Activated CD4-positive, alpha-beta T cell treated with anti-CD3 and anti-CD28 coated beads, Interleukin-2, amount 10 ng/mL, durations not matched to agents 7 days and 5 days (primary cell): ENCODE measurements at places on chromosomes 6 and 20. TPM values are rescaled to one million over a fixed set of nuclear protein-coding genes. Genes with fewer than 3 reads are reported as not detected.
A peak's percentile ranks its signal among the peaks of the same experiment; 100 is the strongest.

AHI1 gene
- total RNA-seq, result 10.8 TPM

FILIP1 gene
- total RNA-seq, result 0.04 TPM

OPRL1 gene
- 1.6 TPM for total RNA-seq

RIMS1 gene
- total RNA-seq, result not detected

BCKDHB gene
- total RNA-seq, result 18.8 TPM

SLC2A4RG gene
- total RNA-seq, result 129 TPM

DNA sequence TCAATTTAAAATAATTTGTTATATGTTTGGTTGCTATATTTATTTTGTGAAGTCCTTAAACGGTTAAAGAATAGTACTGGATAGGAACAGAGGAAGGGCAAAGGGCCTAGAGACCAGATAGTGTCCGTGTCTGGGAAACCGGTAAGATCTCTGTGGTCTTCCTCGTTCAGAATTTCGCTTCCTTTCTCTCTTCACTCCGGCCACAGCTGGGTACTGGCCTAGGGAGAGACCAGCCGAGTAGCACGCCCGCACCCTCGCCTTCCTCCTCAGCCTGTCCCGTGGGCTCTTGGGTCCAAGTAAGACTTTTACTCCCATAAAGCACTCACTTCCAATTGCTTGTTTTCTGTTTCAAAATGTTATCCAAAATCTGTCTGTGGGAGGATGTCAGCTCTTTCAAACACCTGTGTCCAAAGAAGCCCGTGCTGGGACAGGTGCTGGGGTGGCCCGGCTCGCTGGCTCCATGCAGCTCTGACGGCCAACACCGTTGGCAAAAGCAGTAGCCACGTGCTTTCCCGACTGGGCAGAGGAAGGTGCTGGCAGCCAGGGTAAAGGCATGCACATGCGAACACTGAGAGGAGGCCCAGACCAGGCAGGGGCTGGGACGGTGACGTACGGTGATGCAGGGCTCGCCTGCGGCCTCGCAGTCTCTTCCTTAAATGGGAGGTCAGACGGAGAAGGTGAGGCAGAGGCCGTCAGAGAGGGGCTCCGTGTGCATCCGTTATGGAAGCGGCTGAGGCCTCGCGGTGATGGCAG is 112.2 kb downstream of the IRF4 start:
- H3K4me1 ChIP-seq, result peaks cover 87% of the 10 kb centered on the region
- H3K36me3 ChIP-seq, result peaks cover 33% of the 10 kb centered on the region
- no peak overlapping the region for H3K4me3 ChIP-seq
- H3K27me3 ChIP-seq, result no peaks in the 10 kb centered on the region
- peak overlapping the region; percentile 28 for H3K27ac ChIP-seq

DNA sequence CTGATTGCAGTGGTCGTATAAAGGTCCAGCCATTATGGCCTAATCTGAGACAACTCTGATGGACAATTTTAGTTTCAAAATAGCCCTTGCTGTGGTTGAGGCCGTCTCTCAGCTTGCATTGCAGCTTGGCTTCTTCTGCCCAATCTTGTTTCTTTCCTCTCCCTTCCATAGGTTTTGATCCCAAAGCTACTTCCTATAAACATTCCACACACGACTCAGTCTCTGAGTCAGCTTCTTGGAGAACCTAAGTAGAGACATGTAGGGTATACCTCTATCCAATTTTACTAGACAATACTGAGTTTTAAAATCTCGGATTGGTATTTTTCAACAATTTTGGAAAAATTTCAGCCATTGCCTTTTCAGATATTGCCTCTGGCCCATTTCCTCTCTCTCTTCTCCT is 13.4 kb downstream of the IYD start:
- H3K36me3 ChIP-seq, result no peaks in the 10 kb centered on the region
- H3K27me3 ChIP-seq, result peaks cover 40% of the 10 kb centered on the region
- H3K27ac ChIP-seq, result no peak overlapping the region
- no peak overlapping the region for H3K4me3 ChIP-seq

GRCh38 chr6:168190646-168191443 is 111.8 kb upstream of the FRMD1 start:
- H3K4me3 ChIP-seq, result no peak overlapping the region
- no peaks in the 10 kb centered on the region for H3K4me1 ChIP-seq
- no peaks in the 10 kb centered on the region for H3K36me3 ChIP-seq
- H3K27me3 ChIP-seq, result no peaks in the 10 kb centered on the region
- no peak for DNase-seq

DNA sequence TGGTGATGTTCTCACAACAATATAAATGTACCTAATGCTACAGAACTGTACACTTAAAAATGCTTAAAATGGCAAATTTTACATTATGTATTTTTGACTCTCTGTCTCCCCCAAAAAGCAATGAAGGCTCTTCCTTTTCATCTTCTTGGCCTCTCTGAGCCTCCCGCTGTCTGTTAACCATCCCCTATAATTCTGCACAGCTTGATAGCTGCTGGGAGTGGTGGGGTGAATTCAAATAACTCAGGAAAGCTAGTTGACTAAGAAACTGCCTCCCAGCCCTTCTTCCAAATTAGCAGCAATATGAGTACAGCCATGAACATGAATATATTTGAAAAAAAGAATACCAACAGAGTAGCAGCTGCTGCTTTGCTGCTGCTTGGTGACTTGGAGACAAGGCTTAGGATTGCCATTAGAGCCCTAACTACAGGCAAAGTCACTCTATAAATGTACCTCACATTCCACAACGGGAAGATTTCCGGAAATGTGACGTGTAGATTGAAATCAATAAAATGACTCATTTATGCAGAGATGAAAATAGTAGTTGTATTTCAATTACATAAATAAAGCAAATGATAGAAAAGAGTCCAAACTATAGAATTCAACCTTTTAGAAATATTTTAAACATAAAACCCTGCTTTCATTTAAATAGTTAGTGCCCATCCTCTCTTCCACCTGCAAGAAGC is 200.1 kb upstream of the HEY2 start:
- no peaks in the 10 kb centered on the region for H3K36me3 ChIP-seq
- no peak overlapping the region for H3K27ac ChIP-seq
- no peak for DNase-seq
- peaks cover 2% of the 10 kb centered on the region for H3K27me3 ChIP-seq

DNA sequence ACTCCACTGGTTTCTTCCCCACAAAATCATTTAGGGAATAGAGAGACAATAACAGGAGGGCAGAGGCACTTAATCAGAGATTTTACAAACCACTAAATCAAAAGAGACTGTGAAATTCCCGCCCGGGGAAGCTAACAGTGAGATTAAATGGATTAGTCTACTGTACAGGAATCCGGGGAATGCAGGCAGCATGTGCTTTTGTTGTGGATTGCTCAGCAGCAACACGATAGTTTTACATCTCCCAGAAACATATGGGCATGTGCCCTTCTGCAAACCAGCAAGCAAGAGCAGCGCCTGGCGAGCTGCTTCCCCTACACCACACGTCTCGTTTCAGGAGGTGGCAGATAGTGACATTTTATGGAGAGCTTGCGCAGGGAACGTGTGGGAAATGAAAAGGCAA is 382.3 kb downstream of the CD83 start:
- H3K27ac ChIP-seq, result no peak overlapping the region
- peaks cover 4% of the 10 kb centered on the region for H3K27me3 ChIP-seq
- no peaks in the 10 kb centered on the region for H3K4me1 ChIP-seq

- H3K36me3 ChIP-seq, result no peaks in the 10 kb centered on the region
- no peak for DNase-seq
- no peak overlapping the region for H3K4me3 ChIP-seq
- H3K27me3 ChIP-seq, result no peaks in the 10 kb centered on the region
These were observed 67.1 kb upstream of the MYLIP start for GRCh38 chr6:16061818-16062217.

DNA sequence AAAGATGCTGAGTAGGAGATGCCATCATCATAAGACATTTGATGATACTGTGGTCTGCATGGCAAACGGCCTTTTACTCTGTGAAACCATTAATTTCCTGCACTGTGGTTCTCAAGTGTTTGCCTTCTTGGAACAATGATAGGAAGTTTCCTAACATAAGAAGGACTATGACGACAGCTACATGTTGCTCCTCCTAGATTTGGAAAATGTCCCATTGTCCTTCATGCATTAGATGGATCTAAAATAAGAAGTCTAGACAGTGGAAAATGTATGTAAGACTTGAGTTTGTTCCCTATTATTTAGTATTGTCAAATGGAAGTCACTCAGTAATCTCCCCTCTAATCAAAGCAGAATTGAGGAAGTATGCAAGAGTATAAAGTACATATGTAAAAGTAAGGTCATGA is 98.5 kb upstream of the TMEM170B start:
- H3K4me1 ChIP-seq, result peaks cover 7% of the 10 kb centered on the region
- no peak overlapping the region for H3K4me3 ChIP-seq
- H3K27ac ChIP-seq, result no peak overlapping the region
- no peak for DNase-seq
- no peaks in the 10 kb centered on the region for H3K36me3 ChIP-seq

DNA sequence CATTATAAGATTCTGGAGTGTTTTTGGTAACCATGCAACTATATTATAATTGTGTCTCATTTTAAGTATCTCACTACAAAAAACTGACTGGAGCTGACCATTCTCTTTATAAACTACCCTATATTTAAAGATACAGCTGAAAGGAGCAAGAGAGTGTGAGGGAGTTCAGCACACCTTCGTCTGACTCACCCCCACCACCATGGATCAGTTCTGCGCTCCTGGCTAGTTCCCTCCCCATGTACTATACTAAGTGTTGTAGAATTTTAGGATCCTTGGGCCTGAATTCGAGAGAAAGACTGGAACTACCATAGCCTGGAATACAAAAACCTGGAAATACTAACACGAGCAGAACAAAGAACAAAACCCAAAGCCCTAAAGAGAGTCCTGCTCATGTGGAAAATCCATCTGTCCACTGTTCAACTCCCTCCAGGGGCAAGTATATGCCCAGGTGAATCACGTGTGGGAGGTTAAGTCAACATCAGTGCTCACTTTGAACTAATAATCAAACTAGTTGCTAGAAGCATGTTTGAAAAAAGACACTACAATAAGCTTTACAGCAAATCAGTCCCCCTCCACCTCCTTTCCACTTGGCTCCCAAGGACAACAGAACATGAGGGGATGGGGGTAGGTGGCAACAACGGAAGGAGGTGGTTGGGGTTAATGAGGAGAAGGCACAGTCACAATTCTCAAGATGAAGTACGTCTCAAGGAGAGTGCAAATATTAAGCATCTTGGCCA is 46.8 kb downstream of the ELOVL5 start:
- no peak for DNase-seq
- no peak overlapping the region for H3K4me3 ChIP-seq
- H3K36me3 ChIP-seq, result peaks cover 9% of the 10 kb centered on the region
- H3K27ac ChIP-seq, result peak overlapping the region; percentile 75
- no peaks in the 10 kb centered on the region for H3K27me3 ChIP-seq
- peaks cover 71% of the 10 kb centered on the region for H3K4me1 ChIP-seq

DNA sequence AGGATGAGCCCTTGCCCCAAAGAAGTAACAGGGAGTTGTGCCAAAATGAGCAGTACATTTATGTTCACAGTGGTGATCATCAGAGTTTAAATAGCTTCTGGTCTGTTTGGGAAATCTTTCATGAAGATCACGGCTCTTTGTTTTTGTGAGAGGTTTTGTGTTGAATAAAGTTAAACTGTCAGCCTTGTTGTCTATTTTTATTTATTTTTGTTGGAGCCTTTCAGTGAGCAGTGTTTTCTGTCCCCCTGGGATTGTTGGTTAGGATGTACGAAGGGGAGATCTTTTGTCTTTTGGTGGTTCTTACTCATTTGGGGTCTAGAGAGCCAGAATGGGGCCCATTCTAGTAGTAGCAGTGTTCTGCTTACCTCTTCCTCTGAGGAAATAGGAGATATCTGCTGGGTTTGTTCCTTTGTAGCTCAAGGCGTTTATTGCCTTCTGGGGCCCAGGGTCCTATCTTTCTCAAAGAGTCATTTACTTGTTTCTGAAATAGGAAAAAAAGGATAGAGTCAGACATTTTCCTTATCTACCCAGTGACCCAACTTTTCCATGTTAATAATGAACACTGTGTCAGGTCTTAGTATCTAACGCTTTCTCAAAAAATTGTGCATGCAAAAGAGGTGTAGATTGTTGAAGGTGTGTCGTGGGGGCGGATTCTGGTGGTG is 157.4 kb downstream of the JARID2 start:
- H3K4me3 ChIP-seq, result peak overlapping the region; percentile 9
- H3K27me3 ChIP-seq, result no peaks in the 10 kb centered on the region
- H3K36me3 ChIP-seq, result peaks cover 11% of the 10 kb centered on the region
- peaks cover 94% of the 10 kb centered on the region for H3K4me1 ChIP-seq

DNA sequence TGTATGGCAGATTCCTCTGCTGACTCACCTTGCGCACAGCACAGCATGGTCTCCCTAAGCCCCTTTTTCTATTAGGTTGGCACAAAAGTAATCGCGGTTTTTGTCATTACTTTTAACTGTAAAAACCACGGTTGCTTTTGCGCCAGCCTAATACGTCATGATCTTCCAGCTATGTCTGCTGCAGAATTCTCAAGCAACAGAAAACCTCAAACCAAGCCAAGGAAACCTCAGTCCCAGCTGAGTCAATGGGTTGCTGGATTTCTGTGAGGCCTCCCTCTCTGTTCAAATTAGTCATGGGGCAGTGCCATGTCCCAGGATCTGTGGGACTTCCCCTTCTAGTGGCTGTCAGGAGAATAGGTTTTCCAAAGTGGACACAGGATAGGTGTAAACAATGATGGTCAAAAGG is 15.7 kb upstream of the ENPP1 start:
- H3K36me3 ChIP-seq, result no peaks in the 10 kb centered on the region

- H3K27ac ChIP-seq, result no peak overlapping the region
- no peaks in the 10 kb centered on the region for H3K4me1 ChIP-seq
- no peak for DNase-seq
- no peak overlapping the region for H3K4me3 ChIP-seq
These were observed 276.7 kb downstream of the PLCB1 start for GRCh38 chr20:8408587-8409307.

DNA sequence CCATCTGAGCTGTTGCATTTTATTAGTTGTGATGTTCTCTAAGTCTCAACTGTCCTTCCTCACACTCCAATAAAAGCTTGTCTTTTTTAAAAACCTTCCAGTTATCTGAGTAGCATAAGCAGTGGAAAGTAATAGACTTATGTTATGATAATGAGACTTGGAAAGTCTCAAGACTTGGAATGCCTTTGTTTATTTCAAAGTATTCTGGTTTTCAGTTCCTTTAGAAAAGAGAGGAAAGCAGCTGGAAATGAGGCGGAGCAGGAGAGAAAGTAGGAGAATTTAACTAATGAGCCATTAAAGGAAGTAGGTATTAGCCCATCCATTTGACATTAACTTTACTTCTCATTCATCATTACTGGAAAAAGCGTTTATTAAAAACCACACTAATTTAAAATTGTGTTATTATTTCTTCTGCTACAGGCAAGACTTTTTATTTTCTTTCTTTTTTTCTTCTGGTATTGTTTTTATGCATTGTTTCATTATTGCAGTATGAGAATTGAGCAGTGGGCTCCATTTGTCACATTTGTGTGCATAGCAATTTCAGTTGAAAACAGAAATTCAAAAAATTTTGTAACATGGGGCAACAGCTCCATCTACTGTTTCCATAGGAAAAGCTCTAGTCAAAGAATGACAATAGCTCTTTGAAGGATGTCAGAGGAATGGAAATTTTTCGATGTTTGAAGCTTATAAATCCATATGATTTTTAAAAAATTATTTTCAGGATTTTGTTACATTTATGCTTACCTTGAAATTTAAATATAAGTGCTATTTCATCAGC is 194.8 kb downstream of the COL9A1 start:
- no peak overlapping the region for H3K27ac ChIP-seq
- no peaks in the 10 kb centered on the region for H3K4me1 ChIP-seq
- DNase-seq, result peak; percentile 26
- H3K4me3 ChIP-seq, result no peak overlapping the region

GRCh38 chr6:129368970-129369369 is 341.0 kb downstream of the ARHGAP18 start:
- no peaks in the 10 kb centered on the region for H3K36me3 ChIP-seq
- no peak overlapping the region for H3K27ac ChIP-seq
- no peak for DNase-seq
- peaks cover 9% of the 10 kb centered on the region for H3K4me1 ChIP-seq

GRCh38 chr6:47579040-47579439 is 101.5 kb downstream of the CD2AP start:
- no peak for DNase-seq
- H3K4me3 ChIP-seq, result no peak overlapping the region
- H3K36me3 ChIP-seq, result peaks cover 25% of the 10 kb centered on the region
- H3K27ac ChIP-seq, result no peak overlapping the region
- H3K27me3 ChIP-seq, result no peaks in the 10 kb centered on the region
